ENCODE measurements at places on chromosomes 3 and 15.

- DNase-seq, result no peak
These were observed 43.9 kb downstream of the PXYLP1 start for GRCh38 chr3:141275511-141275910.

- no peak for DNase-seq
These were observed 119.7 kb upstream of the IGSF10 start for GRCh38 chr3:151580591-151580990.

DNA sequence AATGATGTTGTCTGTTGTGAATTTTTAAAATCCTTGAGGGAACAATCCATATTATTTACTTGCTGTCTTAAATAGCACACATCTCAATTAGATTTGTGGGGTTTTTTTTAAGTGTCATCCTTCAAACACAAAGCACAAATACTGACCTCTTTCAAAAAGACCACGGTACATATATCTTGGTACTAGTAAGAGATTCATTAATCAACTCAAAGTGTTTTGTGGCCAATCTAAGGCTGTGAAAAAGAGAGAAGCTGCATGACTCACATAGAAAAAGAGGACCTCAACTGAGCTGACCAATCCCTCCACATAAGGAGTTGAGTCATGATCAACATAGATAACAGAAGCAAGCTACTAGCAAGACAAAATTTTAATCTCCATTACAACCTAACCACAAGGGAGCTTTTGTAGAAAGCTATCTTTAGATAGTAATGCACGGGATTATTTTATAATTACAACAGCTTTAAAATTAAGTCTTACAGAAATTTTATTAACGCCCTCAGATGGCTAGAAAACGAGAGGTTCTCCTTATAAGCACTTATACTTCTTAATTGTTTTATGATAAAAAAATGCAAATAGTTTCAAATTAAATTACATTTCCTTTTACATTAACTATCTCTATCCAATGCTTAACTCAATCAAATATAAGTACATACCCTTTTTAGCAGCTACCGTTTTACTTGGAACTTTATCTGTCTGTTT is 60.5 kb downstream of the TOP2B start:
- peak; percentile 92 for DNase-seq

DNA sequence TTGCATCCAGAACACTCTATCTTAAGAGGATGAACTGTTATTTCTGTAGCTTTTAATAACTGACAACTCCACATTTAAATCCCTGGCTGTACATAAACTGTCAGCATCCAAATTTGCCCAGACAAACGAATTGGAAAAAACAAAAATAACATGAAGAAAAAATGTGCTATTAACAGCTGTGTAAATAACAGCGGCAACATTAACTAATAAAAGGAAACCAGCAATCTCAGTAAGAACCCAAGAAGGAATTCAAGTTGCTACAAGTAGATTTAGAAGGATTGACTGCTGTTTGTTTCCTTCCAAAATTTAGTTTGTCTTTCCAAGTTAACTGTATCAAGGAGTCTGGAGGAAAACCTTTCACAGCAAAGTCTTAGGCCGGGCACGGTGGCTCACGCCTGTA is 550.6 kb upstream of the MDFIC2 start:
- DNase-seq, result no peak
